ENCODE measurements at places on chromosomes 7 and 10.

GRCh38 chr7:52708846-52709245 lies 326.6 kb upstream of the POM121L12 start:
- DNase-seq: no peak

GRCh38 chr7:149238051-149238450 lies 1.4 kb upstream of the ZNF212 start:
- no peak for DNase-seq

DNA sequence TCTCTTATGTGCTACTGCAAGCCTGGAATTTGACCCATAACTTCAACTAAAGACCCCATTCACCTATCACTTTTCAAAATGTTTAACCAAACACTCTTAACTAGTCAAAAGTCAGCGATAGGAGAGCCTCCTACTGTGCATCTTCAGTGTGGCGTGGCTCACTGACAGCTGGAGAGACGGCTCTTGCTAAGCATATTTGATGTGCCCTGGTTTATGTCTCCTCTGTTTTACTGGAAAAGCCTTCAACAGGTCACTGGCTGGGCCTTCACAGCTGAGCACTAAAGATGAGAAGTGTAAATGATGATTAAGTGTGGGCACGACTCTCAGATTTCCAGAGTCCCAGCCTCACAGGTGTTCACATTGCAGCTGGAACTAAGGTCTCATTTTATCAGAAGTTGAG lies 472.1 kb downstream of the SEMA3D start:
- no peak for DNase-seq

- DNase-seq: no peak
Measured at GRCh38 chr10:43890124-43890523, 241.4 kb upstream of the ZNF32 start.

DNA sequence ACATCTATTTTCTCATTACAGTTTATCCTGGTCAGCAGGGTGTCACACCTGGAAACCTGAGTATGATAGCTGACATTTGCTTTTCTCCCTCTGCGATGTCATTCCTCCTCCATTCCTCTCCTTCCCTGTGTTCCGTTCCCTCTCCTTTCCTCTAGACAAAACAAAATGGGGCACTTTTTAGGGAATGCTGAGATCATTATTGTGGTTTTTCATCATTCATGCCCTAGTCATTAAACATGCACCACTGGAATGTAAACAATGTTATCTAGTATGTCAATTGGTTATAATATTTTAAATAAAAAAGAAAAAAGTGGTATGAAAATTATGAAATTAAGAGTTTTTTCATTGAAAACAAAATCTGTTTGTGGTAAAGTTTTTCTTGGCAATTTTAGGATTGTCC lies 132.6 kb downstream of the MAPK8 start:
- no peak for DNase-seq

DNA sequence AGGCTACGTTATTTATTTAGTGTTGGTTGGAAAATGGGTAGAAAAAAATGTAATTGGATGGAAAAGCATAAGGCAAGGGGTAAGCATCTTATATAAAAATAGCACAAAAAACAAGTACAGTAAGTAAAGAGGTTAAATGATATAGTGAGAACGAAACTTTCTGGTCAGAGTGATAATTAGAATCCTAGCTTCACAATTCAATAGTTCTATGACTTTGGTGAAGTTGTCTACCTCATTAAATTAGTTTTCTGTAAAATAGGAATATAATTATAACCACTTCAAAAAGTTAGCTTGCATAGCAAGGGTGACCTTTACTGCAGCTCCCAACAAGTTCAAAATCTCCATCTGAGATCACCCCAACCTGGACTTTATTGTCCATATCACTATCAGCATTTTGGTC lies 30.8 kb upstream of the TAS2R16 start:
- DNase-seq: no peak

GRCh38 chr10:12876266-12876665 lies 125.2 kb downstream of the CCDC3 start:
- no peak for DNase-seq
